Activated naive CD8-positive, alpha-beta T cell treated with anti-CD3 and anti-CD28 coated beads, Interleukin-2, amount 10 ng/mL, durations not matched to agents 7 days and 5 days (primary cell): ENCODE measurements at places on chromosomes 2 and 18. TPM values are rescaled to one million over a fixed set of nuclear protein-coding genes. Genes with fewer than 3 reads are reported as not detected.

DNA sequence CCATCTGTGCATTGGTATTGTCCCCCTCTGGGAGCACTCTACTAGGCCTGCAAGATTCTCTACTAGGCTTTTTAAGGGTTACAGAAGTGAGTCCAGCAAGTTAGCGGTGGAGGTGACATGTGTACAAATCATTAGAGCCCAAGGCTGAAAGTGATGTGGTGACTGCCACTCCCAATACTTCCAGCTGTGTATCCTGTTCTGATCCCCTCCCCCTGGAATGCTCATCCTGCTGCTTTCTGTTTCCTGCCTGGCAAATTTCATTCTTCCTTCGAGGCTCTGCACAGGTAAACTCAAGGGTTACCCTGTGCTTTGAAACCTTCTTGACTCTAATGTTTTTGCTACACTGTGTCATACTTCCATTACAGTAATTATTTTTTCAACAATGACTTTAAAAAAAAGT lies 258.5 kb upstream of the REV1 start:
- no peak for DNase-seq
- H3K27me3 ChIP-seq: peaks cover 2% of the 10 kb centered on the region
- H3K4me3 ChIP-seq: no peak overlapping the region
- no peaks in the 10 kb centered on the region for H3K36me3 ChIP-seq
- H3K4me1 ChIP-seq: no peaks in the 10 kb centered on the region

DNA sequence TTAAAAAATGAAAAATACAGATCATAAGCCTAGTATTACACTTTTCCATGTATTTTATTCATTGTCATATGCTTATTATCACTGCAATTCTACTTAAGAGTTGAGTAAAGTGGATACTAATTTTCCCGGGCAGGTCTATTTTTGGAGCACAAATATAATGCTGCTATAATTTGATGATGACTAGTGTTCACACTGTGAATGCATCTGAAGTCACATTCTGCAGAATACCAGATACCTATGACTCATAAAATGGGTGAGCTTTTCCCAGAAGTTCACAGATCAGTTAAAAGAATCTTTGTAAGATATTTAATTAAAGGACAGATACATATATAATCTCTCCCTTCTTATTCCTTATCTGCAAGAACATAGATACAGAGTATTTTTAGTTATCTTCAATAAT lies 79.8 kb upstream of the MC4R start:
- H3K4me3 ChIP-seq: no peak overlapping the region
- H3K27me3 ChIP-seq: no peaks in the 10 kb centered on the region
- no peaks in the 10 kb centered on the region for H3K4me1 ChIP-seq
- no peak overlapping the region for H3K27ac ChIP-seq
- no peak for DNase-seq

DNA sequence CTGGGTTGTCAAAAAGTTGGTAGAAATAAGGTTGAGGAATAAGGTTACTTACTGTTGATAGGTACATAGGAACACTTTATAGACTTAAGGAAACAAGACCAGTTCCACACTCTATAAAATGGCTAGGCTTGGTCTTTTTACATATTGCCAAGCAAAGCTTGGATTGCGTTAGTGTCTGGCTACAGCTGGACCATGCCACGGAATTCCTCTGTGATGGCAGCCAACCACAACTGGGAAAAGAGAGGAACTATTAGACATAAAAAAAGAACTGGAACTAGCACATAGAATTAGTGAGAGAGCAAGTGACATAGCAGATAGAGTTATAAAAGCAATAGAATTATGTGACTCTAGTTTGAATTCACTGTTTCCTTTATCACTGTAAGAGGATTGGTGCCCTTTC lies 17.7 kb upstream of the DPP10 start:
- no peak overlapping the region for H3K4me3 ChIP-seq
- no peaks in the 10 kb centered on the region for H3K36me3 ChIP-seq
- H3K4me1 ChIP-seq: no peaks in the 10 kb centered on the region
- DNase-seq: no peak
- no peak overlapping the region for H3K27ac ChIP-seq
- H3K27me3 ChIP-seq: no peaks in the 10 kb centered on the region

- H3K4me1 ChIP-seq: peaks cover 6% of the 10 kb centered on the region
- no peak overlapping the region for H3K27ac ChIP-seq
- DNase-seq: no peak
- H3K4me3 ChIP-seq: no peak overlapping the region
- no peaks in the 10 kb centered on the region for H3K27me3 ChIP-seq
Observed at GRCh38 chr2:28986429-28986828, 5.3 kb downstream of the TOGARAM2 start.

DNA sequence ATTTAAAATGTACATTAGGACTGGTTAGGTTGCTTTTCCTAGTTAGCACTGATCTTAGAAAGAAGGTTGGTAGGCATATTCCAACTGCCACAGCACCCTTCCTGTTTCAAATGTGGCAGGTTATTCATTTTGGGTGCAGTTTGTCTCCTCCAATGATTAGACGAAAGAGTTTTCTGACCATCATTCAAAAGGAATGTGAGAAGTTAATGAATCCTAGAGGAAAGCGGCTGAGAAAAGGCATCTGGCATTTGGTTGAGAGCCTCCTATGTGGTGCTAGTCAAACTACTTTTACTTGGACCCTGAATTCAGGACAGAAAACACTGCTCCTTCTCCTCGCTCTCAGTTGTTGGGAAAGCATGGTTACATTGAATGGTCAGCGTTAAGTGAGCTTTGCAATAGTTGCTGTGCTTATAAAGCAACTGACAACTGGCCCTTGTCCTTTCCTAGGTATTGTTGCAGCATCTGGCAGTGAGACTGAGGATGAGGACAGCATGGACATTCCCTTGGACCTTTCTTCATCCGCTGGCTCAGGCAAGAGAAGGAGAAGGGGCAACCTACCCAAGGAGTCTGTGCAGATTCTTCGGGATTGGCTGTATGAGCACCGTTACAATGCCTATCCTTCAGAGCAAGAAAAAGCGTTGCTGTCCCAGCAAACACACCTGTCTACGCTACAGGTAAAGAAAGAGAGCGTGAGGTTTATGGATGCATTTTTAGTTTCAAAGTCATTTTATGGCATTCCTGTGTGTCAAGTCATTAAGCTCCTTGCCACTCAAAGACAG lies 6.1 kb downstream of the TGIF1 start:
- no peak overlapping the region for H3K4me3 ChIP-seq
- DNase-seq: no peak
- H3K27me3 ChIP-seq: no peaks in the 10 kb centered on the region

DNA sequence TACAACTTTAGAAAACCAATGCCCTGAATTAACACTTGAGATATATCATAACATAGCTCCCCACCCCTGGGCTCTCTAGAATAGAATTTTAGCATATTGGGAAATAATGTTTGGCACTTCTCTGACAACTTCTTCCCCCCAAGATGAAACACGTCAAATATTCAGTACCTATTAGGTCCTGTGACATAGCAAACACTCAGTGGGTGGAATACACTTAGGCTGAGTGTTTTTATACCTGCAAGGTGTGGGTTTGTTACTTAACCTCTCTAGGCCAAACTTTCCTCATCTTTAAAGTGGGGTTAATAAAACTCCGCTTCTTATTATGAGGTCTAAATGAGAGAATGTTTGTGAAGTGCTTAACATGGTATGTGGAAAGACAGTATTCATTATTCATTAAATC lies 56.1 kb downstream of the LAMA3 start:
- no peaks in the 10 kb centered on the region for H3K36me3 ChIP-seq
- no peak for DNase-seq
- no peaks in the 10 kb centered on the region for H3K4me1 ChIP-seq
- H3K4me3 ChIP-seq: no peak overlapping the region
- H3K27me3 ChIP-seq: peaks cover 33% of the 10 kb centered on the region

- no peaks in the 10 kb centered on the region for H3K4me1 ChIP-seq
- H3K27ac ChIP-seq: no peak overlapping the region
- peaks cover 8% of the 10 kb centered on the region for H3K36me3 ChIP-seq
- no peaks in the 10 kb centered on the region for H3K27me3 ChIP-seq
- no peak overlapping the region for H3K4me3 ChIP-seq
Observed at GRCh38 chr2:19885791-19886190, 16.0 kb downstream of the TTC32 start.

- H3K27ac ChIP-seq: peak overlapping the region; percentile 34
- no peak for DNase-seq
- H3K4me3 ChIP-seq: no peak overlapping the region
- H3K4me1 ChIP-seq: peaks cover 19% of the 10 kb centered on the region
- peaks cover 57% of the 10 kb centered on the region for H3K36me3 ChIP-seq
- H3K27me3 ChIP-seq: no peaks in the 10 kb centered on the region
Observed at GRCh38 chr18:51074605-51075004, 44.6 kb downstream of the SMAD4 start.

DNA sequence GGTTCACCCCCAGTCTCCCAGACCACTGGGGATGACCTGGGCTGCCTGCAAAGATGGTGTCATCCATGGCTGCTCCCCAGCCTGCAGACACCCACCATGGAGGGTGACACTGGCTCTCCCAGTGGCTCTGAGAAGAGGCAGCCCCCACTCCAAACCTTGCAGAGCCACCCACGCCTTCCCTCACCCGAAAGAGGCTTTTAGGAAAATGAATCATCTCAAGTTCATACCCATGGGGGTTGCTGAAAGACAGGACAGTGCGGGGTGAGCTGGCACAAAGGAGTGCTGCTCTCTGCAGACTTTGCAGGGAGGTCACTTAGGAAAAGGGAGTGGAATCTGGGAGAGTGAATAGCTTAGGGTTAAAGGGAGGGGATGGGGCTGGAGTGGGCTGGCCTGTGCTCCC lies 36.4 kb downstream of the MPHOSPH10 start:
- DNase-seq: no peak
- no peaks in the 10 kb centered on the region for H3K4me1 ChIP-seq
- H3K27ac ChIP-seq: no peak overlapping the region
- H3K36me3 ChIP-seq: no peaks in the 10 kb centered on the region
- H3K27me3 ChIP-seq: peaks cover 9% of the 10 kb centered on the region

- no peaks in the 10 kb centered on the region for H3K4me1 ChIP-seq
- no peak for DNase-seq
- no peaks in the 10 kb centered on the region for H3K36me3 ChIP-seq
- H3K4me3 ChIP-seq: no peak overlapping the region
- no peaks in the 10 kb centered on the region for H3K27me3 ChIP-seq
- H3K27ac ChIP-seq: no peak overlapping the region
Observed at GRCh38 chr2:187658952-187659525, 104.8 kb upstream of the TFPI start.

DNA sequence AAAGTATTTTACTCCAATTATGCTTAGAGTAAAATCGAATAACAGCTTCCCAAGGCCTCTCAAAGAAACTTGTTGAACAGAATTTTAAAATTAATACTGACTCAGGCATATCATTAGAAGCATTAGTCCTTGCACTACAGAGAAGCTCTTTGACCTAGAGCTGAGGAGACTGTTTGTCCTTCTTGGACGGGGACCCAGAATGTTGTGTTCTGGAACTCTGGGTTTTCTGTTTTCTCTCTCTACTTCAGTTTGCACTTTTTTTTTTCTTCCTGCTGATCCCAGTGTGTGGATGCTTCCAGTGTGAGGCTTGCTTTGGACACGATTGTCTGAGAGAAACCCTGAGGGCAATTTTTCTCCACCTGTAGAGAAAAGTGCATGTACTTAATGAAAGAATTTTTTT lies 847.6 kb downstream of the SOCS6 start:
- H3K4me3 ChIP-seq: no peak overlapping the region

- peaks cover 2% of the 10 kb centered on the region for H3K4me1 ChIP-seq
- H3K27me3 ChIP-seq: peaks cover 10% of the 10 kb centered on the region
- H3K4me3 ChIP-seq: no peak overlapping the region
Observed at GRCh38 chr2:23293063-23293462, 91.9 kb upstream of the KLHL29 start.

DNA sequence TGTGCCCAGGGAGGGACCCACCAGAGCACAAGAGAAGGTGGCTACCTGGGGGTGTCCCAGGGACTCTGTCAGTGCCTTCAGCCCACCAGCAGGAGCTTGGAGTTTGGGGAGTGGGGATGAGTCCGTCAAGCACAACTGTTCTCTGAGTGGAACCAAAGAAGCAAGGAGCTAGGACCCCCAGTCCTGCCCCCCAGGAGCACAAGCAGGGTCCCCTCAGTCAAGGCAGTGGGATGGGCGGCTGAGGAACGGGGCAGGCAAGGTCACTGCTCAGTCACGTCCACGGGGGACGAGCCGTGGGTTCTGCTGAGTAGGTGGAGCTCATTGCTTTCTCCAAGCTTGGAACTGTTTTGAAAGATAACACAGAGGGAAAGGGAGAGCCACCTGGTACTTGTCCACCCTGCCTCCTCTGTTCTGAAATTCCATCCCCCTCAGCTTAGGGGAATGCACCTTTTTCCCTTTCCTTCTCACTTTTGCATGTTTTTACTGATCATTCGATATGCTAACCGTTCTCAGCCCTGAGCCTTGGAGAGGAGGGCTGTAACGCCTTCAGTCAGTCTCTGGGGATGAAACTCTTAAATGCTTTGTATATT lies 14.0 kb downstream of the ITM2C start:
- H3K4me3 ChIP-seq: peak overlapping the region; percentile 71
- no peak for DNase-seq
- peaks cover 29% of the 10 kb centered on the region for H3K4me1 ChIP-seq
- H3K36me3 ChIP-seq: peaks cover 42% of the 10 kb centered on the region
- H3K27ac ChIP-seq: peak overlapping the region; percentile 91
- no peaks in the 10 kb centered on the region for H3K27me3 ChIP-seq

DNA sequence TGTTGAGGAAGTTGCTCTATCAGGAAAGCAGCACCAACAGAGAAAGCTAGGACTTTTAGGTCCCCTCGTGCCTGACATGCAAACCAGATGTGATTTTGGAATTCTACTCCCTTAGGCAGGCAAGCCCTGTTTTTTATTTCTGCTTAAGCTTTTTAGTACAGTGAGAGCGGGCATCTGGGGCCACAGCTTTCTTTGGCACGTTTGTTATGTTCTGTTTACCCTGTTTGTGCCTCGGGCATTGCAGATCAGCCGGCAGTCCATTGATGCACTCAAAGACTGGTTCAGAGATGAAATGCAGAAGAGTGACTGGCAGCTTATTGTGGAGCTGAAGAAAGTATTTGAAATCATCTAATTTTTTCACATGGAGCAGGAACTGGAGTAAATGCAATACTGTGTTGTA lies 61.9 kb downstream of the EIF5B start:
- no peak for DNase-seq
- peaks cover 4% of the 10 kb centered on the region for H3K4me1 ChIP-seq
- no peak overlapping the region for H3K4me3 ChIP-seq
- H3K27me3 ChIP-seq: no peaks in the 10 kb centered on the region

GRCh38 chr2:79638410-79638809 lies 125.6 kb downstream of the CTNNA2 start:
- no peaks in the 10 kb centered on the region for H3K36me3 ChIP-seq
- H3K27ac ChIP-seq: no peak overlapping the region

- peak overlapping the region; percentile 71 for H3K4me3 ChIP-seq
- peak overlapping the region; percentile 93 for H3K27ac ChIP-seq
- no peaks in the 10 kb centered on the region for H3K27me3 ChIP-seq
- peak; percentile 63 for DNase-seq
- H3K36me3 ChIP-seq: no peaks in the 10 kb centered on the region
- H3K4me1 ChIP-seq: peaks cover 5% of the 10 kb centered on the region
Observed at GRCh38 chr2:239944694-239945551, 80.2 kb downstream of the NDUFA10 start.

- H3K4me3 ChIP-seq: no peak overlapping the region
- no peak for DNase-seq
- H3K27me3 ChIP-seq: peaks cover 2% of the 10 kb centered on the region
- no peak overlapping the region for H3K27ac ChIP-seq
- no peaks in the 10 kb centered on the region for H3K4me1 ChIP-seq
Observed at GRCh38 chr2:220786216-220786615, 785.9 kb downstream of the EPHA4 start.

GRCh38 chr2:226216575-226216974 lies 583.0 kb downstream of the IRS1 start:
- DNase-seq: no peak
- H3K4me1 ChIP-seq: no peaks in the 10 kb centered on the region
- peaks cover 13% of the 10 kb centered on the region for H3K27me3 ChIP-seq
- H3K36me3 ChIP-seq: no peaks in the 10 kb centered on the region
- H3K27ac ChIP-seq: no peak overlapping the region

Gene IL1R1
- total RNA-seq: not detected

Gene ACADL
- total RNA-seq: not detected

Gene COL4A4
- total RNA-seq: not detected

Gene B3GNT7
- total RNA-seq: 0.42 TPM

Gene MPHOSPH10
- total RNA-seq: 36.0 TPM

Gene C2orf80
- not detected for total RNA-seq

Gene LMAN2L
- total RNA-seq: 7.3 TPM
